HS-5 (cell line): ENCODE measurements at places on chromosomes 11 and 22.

- no peak for DNase-seq
Observed at GRCh38 chr11:119531623-119532022, 108.7 kb upstream of the THY1 start.

- DNase-seq, result peak; percentile 40
Observed at GRCh38 chr11:28228196-28228895, 120.2 kb downstream of the METTL15 start.

DNA sequence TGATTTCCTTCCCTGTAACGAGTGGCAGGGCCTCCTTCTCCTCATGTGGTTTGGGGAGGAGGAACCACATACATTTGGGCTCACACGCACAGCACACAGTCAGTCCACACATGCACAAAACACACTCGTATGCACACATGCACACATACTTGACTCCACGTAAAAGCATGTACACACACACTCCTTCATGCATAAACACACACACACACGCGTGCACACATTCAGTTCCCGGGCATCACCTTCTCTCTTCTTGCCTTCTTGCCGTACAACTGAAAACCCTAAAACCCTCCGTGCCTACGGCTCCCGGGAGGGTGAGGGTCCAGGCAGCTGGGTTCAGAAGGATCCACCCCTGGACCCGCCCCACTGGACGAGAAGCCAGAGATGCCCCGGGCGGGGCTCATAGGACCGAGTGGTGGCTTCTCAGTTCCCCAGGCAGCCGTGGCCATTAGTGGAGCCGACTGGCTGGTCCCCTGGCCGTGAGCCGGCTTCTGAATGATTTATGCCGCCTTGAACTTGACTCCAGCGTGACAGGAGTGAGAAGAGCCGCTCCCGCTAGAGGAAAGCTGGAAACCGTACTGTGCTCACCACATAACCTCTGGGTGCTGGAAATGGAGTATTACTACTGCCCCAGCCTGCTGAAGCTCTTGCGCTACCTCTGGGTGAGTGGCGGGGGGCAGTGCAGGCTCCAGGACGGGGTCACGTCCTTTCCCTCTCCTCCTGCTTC lies 117.4 kb downstream of the KIAA1671 start:
- no peak for DNase-seq

DNA sequence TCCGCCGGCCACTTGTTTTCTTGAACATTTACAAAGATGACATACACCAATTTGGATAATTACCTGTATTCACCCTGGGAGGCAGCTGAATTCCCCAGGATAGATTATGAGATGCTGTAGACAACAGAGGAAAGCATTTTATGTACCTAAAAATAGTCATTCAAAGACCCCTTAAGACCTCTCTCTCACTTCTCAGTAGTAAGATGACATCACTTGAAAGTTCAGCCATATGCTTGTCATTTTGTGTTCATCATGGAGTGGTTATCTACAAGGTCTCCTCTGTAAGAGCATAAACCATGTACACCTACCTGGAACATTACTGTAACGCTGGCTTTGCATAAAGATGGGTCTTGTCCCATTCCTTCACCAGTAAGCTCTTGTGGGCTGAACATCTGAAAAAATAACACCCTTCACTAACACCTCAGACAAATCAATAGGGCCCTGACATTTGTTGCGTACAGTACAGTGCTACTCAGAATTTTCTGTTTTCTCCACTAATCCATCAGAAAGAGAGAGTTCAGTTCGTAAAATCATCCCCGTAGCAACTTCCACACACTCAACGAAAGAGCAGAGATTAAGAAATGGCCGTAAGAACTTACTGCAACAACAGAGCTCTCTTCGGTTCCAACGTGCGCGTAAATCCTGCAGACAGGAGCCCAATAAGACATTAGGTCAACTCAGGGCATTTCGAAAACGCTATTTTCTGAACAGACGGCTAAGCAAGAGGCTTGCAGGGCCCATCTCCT lies 15.6 kb upstream of the WDR74 start:
- no peak for DNase-seq

- no peak for DNase-seq
Observed at GRCh38 chr11:82976786-82977185, 75.2 kb downstream of the DDIAS start.

DNA sequence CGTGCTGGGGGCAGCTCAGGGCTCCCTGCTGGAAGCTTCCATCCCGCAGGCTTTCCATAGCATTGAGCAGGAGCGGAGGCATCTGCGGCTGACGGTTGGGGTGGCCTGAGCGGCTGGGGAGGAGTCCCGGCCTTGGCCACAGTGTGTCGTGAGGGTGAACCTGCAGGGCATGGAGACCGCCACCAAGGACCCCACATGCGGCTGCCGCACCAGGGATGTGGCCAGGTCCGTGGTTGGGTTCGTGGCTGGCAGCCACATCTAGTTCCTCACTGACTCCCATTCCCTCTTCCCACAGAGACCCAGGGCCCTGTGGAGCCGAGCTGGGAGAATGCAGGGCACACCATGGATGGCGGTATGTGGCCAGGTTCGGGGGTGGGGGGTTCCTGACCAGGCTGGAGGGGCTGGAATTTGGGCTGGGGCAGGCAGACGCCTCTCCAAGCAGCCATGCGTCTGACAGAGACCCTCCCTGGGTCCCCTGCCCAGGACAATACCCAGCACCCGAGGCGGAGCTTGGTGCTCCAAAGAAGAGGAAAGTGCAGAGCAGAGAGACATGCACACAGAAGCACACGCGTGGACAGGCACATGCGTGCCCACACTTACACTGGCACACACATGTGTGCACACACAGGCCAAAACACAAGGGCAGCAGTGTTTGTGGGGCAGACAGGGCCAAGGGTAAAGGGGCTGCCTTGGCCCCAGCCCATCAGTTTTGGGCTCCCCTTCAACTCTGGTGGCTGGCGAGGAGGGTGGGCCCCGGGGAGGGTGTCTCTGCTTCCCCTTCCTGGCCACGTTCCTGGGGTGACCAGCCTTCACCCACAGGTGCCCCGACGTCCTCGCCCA lies 2.7 kb downstream of the MUC5B start:
- DNase-seq, result no peak

DNA sequence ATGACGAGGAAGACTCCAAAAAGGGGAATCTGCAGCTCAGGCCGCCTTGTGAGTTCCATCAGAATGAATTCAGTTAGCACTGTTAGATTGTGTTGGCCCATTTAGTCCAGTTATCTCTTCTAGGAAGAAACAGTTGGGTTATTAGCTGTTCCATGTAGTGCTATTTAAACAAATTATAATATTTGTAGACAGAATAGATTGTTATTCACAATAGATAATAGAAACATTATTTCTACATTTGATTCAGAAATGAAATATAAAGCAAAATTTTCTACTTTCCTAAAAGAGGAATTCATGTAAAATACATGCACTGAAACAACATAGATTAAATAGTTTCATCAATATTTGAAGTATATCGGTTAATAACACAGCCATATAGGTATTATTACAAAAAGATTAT lies at the start of gene OR8K5:
Gene OR8K5 (minus strand): TSS at position 101 of the 400 bp plus-strand sequence. CDS start 0 bp downstream, at position 101.
- DNase-seq, result no peak

- peak; percentile 95 for DNase-seq
Observed at GRCh38 chr11:83051760-83052671, 19.7 kb downstream of the RAB30 start.

DNA sequence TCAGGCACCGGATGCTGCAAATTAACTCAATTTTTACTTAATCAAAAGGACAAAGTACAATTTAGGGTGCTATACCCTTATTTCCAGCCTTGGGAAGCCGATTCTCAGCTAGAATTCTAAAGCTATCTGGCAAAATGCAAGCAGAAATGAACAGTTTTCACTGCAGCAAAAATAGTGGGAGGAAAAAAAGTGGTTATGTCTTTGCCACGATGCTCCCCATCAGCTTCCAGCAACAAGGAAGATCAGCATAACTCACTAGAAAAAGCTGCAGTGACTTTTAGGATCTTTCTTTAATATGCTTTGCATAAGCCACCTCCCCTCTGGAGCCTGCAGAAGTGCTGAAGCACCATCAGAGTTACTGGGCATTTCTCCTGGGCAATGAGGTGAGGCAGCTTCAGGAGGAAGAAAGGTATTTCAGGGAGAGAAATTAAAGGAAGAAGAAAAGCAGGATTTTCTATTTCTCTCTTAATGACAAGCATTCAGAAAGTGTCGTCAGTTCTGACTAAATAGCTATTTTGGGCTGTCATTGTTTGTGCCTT lies 702.9 kb downstream of the DLG2 start:
- DNase-seq, result no peak

DNA sequence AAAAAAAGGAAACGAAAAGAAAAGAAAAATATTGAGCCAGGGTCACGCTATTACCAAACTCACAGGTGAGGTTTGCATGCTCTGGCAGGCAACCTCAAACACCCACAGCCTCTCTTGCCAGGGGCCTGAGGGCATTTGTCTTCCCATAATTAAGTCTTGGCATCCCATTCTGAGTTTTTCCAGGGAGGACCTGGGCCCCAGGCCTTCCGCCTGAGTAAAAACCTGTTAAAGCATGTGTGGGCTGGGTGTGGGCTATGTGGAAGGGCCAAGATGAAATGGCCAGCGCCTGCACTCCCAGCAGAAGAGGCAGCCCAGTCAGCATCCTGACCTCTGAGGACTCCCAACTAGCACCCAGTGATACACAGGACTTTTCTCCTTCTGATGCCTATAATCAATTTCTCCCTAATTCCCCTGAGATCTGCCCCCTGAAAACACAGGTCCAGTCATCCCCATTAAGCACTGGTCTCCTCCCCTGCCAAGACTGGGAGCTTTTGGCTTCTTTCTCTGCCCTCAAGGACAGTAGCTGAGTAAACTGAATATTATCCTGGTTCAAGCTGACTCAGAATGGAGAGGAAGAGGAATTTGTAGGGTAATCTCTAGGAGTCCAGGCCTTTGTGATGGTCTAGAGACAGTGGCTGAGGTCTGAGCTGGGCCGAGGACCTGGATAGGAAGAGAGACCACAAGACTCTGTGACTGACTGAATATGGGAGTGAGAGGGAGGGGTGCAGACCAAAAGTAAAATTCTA lies 35.6 kb upstream of the ACER3 start:
- DNase-seq, result no peak

- DNase-seq, result no peak
Observed at GRCh38 chr11:47257517-47258316, at the start of gene NR1H3. Gene NR1H3, plus strand, starts transcription at chr11:47257996. Its CDS starts 1,221 bp downstream, at chr11:47259217.

DNA sequence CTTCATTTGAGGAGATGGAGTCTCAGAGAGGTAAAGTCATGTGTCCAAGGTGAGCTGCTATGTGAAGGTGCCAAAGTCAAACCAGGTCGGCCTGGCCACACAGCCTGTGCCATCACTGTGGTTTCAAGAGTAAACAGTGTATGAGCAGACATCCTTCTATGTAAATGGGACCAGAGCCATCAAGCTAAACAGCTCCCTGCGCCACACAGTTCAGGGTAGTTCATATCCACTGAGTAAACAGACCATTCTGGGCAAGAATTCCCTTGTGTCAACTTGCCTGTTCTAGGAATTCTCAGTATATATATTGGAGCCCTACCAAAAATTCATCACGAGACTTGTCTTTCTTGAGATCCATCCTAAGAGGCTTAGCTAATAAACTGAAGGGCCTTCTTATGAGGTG lies 77.5 kb downstream of the AMOTL1 start:
- no peak for DNase-seq

DNA sequence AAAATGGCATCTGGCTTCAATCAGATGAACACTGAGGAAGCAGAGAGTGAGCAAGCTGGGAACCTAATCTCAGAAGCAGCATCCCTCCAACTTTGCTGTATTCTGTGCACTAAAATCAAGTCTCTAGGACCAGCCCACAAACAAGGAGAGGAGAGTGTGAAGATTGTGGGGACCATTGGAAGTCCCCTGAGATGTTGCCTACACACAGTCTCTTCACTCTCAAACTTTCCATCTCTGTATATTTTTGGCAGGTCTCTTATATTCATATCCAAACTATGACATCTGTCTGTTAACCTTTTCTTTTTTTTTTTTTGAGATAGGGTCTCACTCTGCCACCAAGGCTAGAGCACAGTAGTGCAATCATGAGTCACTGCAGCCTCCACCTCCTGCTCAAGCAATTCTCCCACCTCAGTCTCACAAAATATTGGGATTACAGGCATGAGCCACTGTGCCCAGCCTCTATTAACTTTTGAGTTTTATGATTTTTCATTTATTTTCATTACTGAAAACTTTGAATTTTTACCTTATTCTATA lies 1096.4 kb downstream of the TBC1D22A start:
- no peak for DNase-seq

DNA sequence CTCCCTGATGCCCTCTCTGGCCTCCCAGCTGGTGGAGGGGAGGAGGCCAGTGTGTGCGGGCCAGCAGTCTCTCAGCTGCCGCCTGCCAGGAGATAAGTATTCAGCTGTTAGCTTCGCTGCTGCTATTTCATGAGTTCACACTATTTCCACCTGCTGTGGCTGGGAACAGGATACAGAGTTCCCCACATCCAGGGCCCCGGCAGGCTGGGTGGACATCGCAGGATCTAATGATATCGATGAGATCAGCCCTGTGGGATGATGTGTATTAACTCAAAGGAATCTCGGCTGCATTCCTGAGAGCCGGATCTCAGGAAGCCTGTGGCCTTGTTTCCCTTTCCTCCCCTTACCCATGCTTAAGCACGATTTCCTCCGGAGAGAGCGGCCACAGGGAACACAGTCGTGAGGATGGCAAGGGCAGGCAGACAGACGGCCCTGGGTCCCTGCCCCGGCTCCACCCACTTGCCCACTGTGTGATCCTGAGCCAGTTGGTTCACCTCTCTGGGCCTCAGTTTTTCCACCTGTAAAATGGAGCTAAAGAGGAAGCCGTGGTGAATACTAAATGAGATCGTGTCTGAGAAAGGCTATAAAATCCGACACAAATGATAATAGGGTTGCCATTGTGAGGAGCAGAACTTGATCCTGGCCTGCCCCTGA lies 6.5 kb upstream of the PVALB start:
- DNase-seq, result no peak

DNA sequence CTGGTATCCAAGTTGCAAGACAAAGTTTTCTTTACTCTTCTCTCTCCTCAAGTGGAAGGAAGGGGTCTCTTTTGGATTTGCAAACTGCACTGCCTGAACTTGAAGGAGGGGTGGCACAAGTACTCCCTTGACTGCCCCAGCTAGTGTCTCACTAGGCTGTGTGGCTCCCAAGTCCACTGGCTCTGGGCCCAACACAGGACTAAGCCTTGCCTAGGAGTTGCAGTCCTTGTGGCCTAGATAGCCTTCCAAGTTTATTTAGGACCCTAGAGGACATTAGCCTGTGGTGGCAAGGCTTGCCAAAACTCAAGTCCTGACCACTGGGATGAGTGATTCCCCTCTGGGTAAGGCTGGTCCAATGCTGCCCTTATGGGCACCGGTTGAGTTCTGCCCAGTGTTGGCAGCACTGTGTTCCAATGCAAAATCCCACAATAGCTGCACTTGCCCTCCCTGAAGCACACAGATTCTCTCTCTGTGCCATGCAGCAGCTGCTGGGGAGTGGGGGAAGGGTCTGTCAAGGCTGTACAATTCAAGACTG lies 10.2 kb upstream of the WEE1 start:
- DNase-seq, result no peak

GRCh38 chr11:6300325-6300724 lies 20.0 kb downstream of the CAVIN3 start:
- DNase-seq, result no peak

GRCh38 chr11:100888836-100889235 lies 201.7 kb downstream of the ARHGAP42 start:
- no peak for DNase-seq
